ENCODE measurements at places on chromosomes 5 and 9. TPM values are rescaled to one million over a fixed set of nuclear protein-coding genes. Genes with fewer than 3 reads are reported as not detected.

DNA sequence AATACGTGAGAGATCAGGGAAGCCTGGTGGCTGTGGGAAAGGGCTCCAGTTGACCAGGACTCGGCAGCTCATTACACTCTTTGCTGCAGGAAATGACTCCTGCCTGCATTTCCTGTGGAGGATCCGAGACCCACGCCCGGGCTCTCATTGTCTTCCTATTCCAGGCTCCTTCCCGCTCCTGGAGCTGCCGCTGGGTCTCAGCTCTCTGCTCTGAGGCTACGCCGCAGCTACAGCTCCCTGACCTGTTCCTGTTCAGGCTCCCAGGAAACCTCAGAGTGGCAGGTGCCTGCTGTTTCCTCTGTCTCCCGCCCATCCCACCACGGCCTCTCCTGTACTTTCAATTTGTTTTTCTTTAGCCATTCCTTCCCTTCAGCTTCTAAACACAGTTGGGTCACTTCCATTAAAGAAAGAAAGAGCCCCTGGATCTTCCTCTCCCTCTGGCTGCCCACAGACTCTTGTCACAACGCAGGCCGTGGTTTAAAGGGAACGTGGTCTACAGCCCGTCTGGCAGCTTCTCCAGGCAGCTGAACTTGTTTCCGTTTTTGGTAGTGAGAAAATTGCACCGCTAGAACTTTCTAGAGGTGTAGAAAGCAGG lies 71.5 kb downstream of the IL6ST start:
- no peak for DNase-seq

Gene C9orf153
- polyA plus RNA-seq, result 0.22 TPM

Gene HRH2
- polyA plus RNA-seq, result 0.90 TPM

DNA sequence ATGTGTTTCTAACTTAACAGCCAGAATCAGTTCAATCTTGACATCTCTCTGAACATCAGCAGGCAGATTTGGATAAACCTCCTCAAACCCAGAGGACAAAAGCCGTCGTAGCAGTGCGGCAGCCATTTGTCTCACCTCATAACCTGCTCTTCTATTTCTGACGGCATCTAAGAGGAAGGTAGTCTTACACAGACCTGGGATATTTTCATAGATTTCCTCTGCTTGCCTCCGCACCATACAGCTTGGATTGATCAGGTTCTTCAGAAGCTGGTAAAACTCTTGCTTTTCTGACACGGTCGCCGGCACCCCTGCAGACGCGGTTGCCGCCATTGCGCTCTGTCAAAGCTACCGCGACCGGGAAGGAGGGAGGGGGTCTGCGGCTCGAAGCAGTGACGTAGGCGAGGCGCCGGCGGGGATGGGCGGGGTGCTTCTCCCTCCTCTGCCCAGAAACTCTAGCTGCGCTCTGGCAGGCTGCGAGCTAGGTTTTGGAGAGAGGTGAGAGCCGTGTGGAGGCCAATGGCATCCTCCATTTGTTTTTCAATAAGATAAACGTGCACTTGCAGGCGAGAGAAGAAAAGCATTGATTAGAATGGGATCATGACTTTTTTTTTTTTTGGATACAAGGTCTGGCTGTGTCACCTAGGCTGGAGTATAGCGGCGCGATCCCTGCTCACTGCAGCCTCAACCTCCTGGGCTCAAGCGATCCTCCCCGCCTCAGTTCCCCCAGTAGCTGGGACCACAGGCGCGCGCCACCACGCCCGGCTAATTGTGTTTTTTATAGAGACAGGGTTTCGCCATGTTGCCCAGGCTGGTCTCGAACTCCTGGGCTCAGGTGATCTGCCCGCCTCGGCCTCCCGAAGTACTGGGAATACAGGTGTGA lies at the start of gene RANBP6:
TSS of gene RANBP6 (minus strand) at position 347 of the 880 bp plus-strand sequence. CDS start at position 330, 17 bp downstream.
- DNase-seq, result peak; percentile 67

Gene FOXD4L4
- not detected for polyA plus RNA-seq

DNA sequence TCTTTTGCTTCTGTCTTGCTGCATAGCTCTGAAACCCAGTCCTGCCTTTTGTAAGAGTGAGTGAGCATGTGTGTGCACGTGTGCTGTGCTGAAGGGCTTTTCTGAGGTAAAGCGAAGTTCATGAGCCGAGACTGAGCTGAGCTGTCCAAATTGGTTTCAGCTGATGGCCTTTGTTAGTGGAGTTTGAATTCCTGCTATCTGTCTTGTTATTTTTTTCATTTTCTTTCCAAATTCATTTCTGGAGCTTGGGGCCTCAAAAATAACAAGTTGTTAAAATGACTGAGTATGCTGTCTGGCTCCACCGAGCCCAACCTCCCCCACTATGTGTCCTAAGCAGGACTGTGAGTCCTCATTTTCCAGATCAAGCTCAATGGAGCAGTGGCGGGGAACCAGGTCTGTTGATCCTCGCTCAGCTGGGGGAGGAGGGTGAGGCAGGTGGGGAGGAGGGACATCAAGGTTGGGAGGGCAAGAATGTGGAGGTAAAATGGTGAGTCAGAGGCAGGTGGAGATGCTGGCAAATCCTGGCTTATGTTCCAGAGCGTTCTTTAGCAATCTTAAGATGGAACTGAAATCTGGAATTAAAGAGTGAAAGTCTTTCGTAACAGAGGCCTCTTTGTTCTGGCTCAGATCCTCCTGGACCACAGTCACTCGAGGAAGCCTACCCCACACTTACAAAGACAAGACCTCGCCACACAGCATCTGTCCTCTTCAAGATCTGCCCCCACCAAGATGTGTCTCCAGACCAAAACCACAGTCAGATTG lies 63.9 kb downstream of the SREK1 start:
- peak; percentile 4 for DNase-seq

Gene GABRP
- 0.90 TPM for polyA plus RNA-seq

DNA sequence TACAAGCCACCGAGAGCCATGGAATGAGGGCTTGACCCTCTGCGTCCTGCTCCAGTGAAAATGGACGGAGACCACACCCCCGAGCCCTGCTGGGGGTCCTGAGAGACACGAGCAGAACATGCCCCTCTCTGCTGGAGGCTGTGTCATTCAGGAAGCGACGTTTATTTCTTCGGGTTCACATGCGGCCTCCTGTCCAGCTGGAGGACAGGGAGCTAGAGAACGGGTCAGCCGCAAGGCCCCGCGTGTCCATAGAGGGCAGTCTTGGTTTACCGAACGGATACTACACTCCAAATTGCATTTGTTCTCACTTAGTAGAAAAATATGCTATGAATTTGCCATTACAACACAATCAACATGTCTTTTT lies 36.1 kb downstream of the MRPL36 start:
- peak; percentile 5 for DNase-seq

DNA sequence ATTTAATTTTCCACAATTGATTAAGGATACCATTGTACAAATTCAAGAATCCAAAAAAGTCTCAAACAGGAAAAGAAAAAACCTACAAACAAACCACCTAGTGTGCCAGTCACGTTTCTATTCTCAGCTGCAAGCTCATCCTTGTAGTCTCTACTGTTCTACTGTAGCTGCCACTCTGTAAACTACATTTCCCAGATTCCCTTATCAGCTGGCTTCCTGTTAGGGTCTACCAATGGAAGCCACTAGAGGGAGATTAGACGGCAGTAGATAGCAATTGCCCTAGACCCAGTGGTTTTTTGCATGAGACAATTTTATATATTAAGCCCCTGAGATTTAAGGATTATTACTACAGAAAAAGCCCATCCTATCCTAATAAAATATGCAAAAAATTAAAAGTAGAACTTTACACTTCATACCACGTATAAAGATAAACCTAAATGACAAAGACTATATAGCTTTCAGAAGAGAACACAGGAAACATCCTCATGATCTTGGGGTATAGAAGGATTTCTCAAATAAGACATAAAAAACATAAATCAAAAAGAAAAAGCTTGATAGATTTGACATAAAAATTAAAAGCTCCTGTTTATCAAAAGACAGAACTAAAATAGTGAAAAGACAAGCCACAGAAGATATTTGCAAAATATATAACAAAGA lies 37.4 kb downstream of the P4HA2 start:
- peak; percentile 38 for DNase-seq

Gene GABRA1
- not detected for polyA plus RNA-seq

- no peak for DNase-seq
Observed at GRCh38 chr9:28882529-28882928, 1309.2 kb upstream of the C9orf72 start.

DNA sequence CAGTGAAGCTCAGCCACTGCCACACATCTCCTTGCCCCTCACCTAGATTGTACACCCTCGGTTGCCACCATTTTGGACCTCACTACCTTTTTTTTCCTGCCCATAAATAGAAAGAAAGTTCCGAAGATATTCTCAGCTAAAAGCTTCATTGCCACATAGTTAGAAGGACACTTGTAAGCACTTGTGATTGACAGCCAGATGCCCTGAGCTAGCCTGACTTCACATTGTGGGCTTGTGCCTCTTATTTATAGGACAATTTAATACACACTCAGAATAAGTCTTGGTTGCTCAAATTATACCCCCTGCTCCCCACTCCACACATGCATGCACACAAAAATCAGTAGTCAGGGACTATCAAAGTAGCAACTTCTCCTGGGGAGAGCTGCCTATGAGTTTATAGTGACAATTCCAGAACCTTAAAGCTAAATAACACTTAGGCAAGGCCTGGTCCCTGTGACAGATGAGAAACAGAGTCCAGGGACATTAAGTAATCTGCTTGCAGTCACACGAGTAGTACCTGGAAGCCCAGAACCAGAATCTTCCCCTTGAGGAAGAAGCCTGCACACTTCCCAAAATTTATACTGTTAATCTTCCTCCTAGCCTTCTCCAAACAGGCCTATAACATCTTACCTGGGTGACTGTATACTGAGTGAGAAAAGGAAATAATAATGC lies 184.8 kb downstream of the BRINP1 start:
- DNase-seq, result no peak

DNA sequence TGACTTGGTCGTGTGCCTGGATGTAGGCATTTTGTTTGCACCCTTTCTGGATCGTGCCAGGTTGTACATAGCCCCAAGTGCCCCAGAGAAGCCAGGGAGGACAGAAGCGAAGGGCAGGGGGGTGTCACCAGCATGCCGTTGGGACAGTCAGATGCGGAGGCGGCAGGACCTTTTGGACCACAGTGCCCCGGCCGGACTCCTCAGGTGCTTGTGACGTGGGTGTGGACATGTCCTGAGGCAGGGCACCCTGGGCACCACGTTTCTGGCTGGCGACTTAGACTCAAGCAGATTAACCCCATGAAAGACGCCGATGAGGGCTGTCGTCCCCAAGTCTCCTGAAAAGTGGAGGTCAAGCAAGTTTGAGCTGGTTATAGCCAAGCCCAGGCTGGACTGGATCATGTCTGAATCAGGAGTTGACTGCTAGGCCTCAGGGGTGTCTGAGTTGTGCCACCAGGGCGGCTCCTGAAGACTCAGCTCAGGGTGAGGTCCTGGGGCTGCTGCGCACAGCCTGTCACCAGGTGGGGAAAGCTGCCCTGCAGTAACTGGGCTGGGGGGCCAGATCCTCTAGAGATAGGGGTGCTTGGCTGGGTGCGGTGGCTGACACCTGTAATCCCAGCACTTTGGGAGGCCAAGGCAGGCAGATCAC lies 42.0 kb downstream of the HABP4 start:
- no peak for DNase-seq

GRCh38 chr9:4106760-4107143 lies 193.1 kb downstream of the GLIS3 start:
- no peak for DNase-seq

DNA sequence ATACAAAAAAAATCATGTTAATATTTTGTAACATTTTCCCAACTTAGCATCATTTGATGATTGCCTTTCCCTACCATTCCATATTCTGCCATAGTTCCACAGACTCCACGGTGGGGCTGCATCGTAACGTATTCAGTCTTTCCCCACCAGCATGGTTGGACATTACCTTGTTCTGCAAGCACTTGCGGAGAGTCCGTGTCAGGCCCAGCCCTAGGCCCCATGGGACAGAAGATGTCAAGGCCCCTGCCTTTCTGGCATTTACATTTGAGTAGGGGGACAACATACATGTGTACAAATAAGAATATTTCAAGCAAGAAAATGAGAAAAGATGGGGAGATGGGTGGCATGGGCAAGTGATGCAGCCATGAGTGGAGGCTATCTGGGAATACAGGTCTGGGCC lies 8.2 kb upstream of the PHF2 start:
- no peak for DNase-seq

DNA sequence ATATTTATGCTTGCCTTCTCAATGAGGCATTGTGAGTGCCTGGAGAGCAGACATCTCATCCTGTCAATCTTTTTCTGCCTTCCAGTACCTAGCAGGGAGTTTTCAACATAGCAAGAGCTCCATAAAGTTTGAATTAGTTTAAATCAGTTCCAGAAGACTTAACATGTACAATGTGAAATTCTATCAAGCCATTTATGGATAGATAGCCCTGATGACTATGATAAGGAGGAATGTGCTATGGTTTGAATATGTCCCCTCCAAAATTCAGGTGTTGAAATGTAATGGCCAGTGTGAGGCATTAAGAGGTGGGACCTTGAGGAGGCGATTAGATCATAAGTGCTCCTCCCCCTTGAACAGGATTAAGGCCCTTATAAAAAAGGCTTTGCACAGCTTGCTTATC lies 306.9 kb upstream of the SMARCA2 start:
- DNase-seq, result no peak

DNA sequence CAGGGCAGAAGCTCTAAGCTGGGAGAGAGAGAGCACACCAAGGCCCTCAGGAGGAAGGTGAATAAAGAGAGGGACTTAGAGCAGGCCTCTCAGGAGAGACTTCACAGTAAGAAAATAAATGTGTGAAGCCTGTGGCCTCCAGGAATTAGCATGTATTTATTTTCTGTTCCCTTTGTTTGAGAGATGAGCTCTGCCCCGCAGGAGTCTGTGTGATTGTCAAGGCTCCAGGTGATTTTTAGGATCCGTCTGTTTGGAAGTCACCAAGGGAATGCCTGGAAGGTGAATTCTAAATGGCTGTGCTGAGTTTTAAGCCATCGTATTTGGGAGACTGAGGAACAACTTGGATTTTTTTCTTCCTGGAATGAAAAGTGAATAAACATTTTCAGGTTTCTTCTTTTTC lies 108.3 kb upstream of the ICE1 start:
- DNase-seq, result no peak

Gene TTC39B
- polyA plus RNA-seq, result 1.9 TPM

Gene SLC6A19
- not detected for polyA plus RNA-seq

Gene DBH
- polyA plus RNA-seq, result 0.72 TPM

DNA sequence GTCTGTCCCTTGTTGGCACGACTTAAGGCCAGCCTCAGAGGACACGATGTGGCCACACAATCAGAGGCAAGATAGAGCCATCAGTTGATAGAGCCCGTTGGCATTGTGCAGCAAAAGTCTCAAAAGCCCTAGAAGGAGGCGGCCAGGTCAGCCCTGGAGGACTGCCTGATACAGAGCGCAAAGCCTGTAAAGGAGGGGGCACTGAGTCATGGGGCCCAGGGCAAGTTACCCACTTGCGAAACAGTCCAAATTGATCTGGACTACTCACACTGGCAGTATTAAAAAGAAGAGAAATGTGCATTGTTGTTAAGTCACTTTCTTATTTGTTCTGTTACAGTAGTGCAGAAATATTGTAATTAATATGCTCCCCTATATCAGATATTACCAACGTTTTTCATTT lies 51.5 kb downstream of the KLF9 start:
- DNase-seq, result no peak

GRCh38 chr5:35338157-35338453 lies 107.8 kb upstream of the PRLR start:
- DNase-seq, result no peak

DNA sequence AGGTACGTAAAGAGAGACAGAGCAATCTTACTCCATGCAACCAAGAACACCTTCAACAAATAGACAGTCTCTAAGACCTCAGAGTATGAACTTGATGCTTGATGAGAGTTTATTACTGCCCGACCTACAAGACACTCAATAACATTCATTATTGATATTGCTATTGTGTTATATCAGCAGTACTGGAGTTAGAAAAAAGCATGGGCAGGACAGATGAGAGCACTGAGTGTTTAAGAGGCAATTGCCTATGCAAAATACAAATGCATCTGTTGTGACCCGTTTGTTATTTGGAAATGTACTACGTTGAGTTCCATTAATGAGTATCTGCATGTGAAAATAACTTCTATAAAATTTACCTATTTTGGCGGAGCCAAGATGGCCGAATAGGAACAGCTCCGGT lies 8.1 kb upstream of the MARCOL start:
- DNase-seq, result no peak
